ENCODE measurements at places on chromosomes 4 and X. TPM values are rescaled to one million over a fixed set of nuclear protein-coding genes. Genes with fewer than 3 reads are reported as not detected.

DNA sequence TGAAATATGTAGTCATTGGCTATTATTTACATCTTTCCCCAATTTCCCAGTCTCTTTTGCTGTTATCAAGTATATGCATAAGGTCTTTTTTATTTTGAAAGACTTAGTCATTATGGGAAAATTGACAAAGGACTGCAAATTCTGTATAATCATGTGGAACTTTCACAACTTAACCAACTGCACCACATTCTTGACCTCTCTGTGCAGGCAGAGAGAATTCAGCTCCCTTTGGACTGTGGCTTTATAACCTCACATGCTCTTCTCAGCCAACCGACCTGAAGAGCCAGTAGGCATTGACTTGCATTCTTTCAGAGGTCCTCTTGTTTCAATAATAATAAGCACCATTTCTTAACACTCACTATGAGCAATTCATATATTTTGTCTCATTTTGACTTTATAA lies 66.9 kb downstream of the ANXA3 start:
- DNase-seq = no peak
- no peak overlapping the region for H3K27ac ChIP-seq
- no peaks in the 10 kb centered on the region for H3K27me3 ChIP-seq
- H3K4me3 ChIP-seq = no peak overlapping the region
- H3K4me1 ChIP-seq = peaks cover 33% of the 10 kb centered on the region
- H3K36me3 ChIP-seq = peaks cover 11% of the 10 kb centered on the region

DNA sequence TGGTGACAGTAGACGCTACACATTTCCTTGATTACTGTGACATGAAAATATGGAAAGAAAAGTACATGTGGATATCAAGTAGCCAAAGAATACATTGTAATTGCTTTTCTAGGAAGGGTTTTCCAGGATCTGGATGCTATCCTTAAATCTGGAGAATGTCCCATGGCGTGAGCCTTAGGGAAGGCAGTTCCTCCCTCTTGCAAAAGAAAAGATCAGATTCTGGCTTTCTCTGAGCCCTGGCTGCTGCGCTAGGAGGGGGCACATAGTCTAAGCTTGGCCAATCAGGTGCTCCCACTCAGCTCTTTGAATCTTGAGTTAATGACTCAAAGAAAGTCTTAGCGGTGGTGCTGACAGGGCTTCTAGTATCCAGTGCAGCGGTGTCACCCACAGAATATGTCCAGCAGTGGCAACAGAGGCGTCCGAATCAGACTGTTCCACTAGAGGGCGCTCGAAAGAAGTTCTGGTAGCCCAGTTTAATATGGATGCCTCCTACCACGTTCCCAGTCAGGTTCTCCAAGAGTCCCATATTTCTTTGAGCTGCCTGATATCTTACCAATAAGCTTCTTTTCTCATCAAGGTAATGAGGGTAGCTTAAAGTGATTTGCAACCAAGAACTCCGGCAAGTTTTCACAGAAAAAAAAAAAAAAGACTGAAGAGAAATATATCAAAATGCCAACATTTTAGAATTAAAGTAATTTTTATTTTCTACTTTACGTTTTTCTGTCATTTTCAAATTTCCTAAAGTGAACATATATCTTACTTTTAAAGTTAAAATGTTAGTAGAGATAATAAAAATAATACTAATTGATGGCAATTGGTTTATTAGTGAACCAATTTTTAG lies 213.4 kb upstream of the S100G start:
- no peak overlapping the region for H3K27ac ChIP-seq
- peak; percentile 65 for DNase-seq
- no peak overlapping the region for H3K4me3 ChIP-seq

GRCh38 chr4:12488672-12489071 lies 995.5 kb downstream of the RAB28 start:
- no peak overlapping the region for H3K27ac ChIP-seq
- no peaks in the 10 kb centered on the region for H3K27me3 ChIP-seq
- no peaks in the 10 kb centered on the region for H3K4me1 ChIP-seq
- no peaks in the 10 kb centered on the region for H3K36me3 ChIP-seq

Gene GYPA
- total RNA-seq = not detected

Gene CWH43
- total RNA-seq = not detected

Gene LETM1
- total RNA-seq = 37.1 TPM

Gene FAAH2
- 4.0 TPM for total RNA-seq

Gene SAGE1
- total RNA-seq = 0.15 TPM
